ENCODE measurements at places on chromosomes 5 and 9. TPM values are rescaled to one million over a fixed set of nuclear protein-coding genes. Genes with fewer than 3 reads are reported as not detected.

DNA sequence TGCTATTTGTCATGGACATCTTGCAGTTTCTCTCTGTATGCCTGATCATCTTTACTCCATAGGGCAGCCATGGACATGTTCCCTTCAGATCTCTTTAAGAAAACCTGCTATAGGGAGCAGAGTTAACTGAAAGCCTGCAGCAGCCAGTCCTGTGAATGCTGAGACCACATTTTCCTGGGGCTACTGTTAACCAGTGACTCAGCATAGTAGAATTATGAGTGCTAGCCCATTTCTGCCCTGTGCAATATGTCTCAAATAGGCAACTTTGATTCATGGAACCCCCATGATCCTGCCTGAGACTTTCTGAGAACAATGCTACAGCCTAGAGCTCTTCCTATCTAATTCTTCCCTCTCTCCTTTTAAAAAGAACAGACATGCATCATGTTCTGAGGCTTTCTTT lies 624.2 kb downstream of the CHSY3 start:
- DNase-seq, result no peak
- H3K27ac ChIP-seq, result no peak overlapping the region
- no peaks in the 10 kb centered on the region for H3K27me3 ChIP-seq
- H3K36me3 ChIP-seq, result no peaks in the 10 kb centered on the region
- H3K4me1 ChIP-seq, result no peaks in the 10 kb centered on the region
- no peak overlapping the region for H3K4me3 ChIP-seq

- H3K4me3 ChIP-seq, result no peak overlapping the region
- no peak overlapping the region for H3K27ac ChIP-seq
- no peaks in the 10 kb centered on the region for H3K27me3 ChIP-seq
- DNase-seq, result no peak
- no peaks in the 10 kb centered on the region for H3K4me1 ChIP-seq
These were observed 75.1 kb upstream of the RGMB start for GRCh38 chr5:98698359-98698758.

The MLANA gene
- not detected for total RNA-seq

DNA sequence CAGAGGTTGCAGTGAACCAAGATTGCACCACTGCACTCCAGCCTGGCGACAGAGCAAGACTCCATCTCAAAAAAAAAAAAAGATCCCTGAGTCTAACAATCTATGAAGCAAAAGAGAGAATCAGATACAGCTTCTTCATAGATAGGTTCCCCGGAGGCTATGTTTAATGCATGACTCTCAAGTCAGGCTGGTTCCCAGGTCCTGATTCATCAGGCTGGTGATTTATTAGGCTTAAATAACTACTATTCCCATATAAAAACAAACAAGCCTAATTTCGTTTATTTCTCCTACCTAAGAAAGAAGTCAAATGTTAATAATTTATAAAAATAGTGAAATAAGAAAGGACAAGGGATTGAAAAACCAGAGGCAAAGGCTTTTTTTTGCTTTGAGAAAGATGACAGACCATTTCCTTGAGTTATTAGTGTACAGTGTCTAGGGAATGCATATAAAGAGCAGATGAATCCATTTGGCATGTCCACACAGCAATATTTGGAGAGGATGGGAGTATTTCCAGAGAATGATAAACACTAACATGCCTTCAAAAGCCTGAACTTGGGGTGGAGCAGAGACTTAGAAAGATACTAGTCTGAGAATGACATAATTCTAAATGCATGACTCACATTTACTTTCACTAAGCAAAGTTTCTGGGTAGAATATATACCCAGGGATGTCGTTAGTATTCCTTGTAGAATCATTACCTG lies 115.3 kb downstream of the NREP start:
- no peak for DNase-seq
- no peaks in the 10 kb centered on the region for H3K27me3 ChIP-seq
- H3K27ac ChIP-seq, result no peak overlapping the region
- no peaks in the 10 kb centered on the region for H3K4me1 ChIP-seq

- no peaks in the 10 kb centered on the region for H3K4me1 ChIP-seq
- H3K27ac ChIP-seq, result no peak overlapping the region
- no peak for DNase-seq
- H3K4me3 ChIP-seq, result no peak overlapping the region
- no peaks in the 10 kb centered on the region for H3K36me3 ChIP-seq
- no peaks in the 10 kb centered on the region for H3K27me3 ChIP-seq
These were observed 181.1 kb upstream of the MEF2C start for GRCh38 chr5:89064054-89064453.

GRCh38 chr5:112004867-112005622 lies 248.1 kb upstream of the NREP start:
- no peak overlapping the region for H3K4me3 ChIP-seq
- no peaks in the 10 kb centered on the region for H3K27me3 ChIP-seq
- no peaks in the 10 kb centered on the region for H3K4me1 ChIP-seq
- DNase-seq, result no peak
- no peaks in the 10 kb centered on the region for H3K36me3 ChIP-seq

- H3K27ac ChIP-seq, result no peak overlapping the region
- H3K4me1 ChIP-seq, result no peaks in the 10 kb centered on the region
- no peak overlapping the region for H3K4me3 ChIP-seq
These were observed 122.3 kb downstream of the SEMA5A start for GRCh38 chr5:9423571-9423970.

DNA sequence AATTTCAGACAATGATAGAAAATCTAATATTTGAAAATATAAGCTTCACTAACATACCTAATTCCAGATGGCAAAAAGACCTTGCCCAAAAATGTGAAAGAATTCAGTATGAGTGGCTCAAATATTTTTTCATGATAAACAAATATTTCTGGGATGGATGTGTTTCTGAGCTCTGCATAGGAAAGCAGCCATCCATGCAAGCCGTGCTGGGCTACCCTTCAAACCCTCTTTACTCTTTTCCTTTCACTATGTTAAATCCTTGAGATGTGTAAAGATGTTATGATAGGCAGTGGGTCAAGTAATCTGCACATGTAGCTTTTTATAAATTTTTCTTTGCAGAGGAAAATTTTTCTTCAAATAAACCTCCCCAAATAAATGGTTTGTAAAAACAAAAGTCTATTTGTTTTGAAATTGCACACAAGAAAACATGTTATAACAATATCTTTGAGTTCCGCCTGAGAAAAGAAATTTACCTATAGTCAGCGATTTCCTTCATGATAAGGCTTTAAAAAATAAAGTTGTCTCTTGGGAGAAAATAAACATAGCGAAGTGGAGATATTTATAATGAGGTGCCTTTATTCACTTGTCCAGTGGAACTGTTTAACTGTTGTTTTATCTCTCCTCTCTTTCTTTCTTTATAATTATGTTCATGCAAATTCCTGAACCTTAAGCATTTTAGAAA lies 154.3 kb upstream of the PITX1 start:
- H3K27ac ChIP-seq, result no peak overlapping the region
- no peak overlapping the region for H3K4me3 ChIP-seq
- no peaks in the 10 kb centered on the region for H3K27me3 ChIP-seq
- no peaks in the 10 kb centered on the region for H3K36me3 ChIP-seq

DNA sequence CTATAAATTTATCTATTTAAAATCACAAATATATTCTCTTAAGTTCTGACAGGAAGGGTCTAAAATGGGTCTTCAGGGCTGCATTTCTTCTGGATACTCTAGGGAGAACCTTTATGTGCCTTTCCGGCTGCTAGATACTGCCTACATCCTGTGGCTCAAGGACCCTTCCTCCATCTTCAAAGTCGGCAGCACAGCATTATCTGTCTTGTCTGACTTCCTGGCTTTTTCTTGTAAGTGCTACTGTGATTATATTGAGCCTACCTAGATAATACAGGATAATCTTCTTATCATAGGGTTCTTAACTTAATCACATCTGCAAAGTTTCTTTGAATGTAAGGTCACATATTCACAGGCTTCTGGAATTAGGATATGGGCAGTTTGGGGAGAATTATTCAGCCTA lies 943.8 kb upstream of the TYRP1 start:
- no peak overlapping the region for H3K4me3 ChIP-seq
- no peaks in the 10 kb centered on the region for H3K4me1 ChIP-seq
- DNase-seq, result no peak
- H3K36me3 ChIP-seq, result no peaks in the 10 kb centered on the region

- no peak overlapping the region for H3K27ac ChIP-seq
- no peak overlapping the region for H3K4me3 ChIP-seq
- H3K36me3 ChIP-seq, result no peaks in the 10 kb centered on the region
- H3K27me3 ChIP-seq, result no peaks in the 10 kb centered on the region
- H3K4me1 ChIP-seq, result no peaks in the 10 kb centered on the region
- DNase-seq, result no peak
These were observed 10.4 kb downstream of the RAI14 start for GRCh38 chr5:34666392-34667080.

The PCDHA1 gene
- total RNA-seq, result not detected

The GPR21 gene
- total RNA-seq, result 7.2 TPM

The FYB1 gene
- total RNA-seq, result 1.8 TPM

GRCh38 chr5:5044247-5044840 lies 95.8 kb upstream of the ADAMTS16 start:
- H3K27me3 ChIP-seq, result no peaks in the 10 kb centered on the region
- no peaks in the 10 kb centered on the region for H3K4me1 ChIP-seq
- no peak overlapping the region for H3K27ac ChIP-seq
- no peak for DNase-seq
- H3K36me3 ChIP-seq, result no peaks in the 10 kb centered on the region

DNA sequence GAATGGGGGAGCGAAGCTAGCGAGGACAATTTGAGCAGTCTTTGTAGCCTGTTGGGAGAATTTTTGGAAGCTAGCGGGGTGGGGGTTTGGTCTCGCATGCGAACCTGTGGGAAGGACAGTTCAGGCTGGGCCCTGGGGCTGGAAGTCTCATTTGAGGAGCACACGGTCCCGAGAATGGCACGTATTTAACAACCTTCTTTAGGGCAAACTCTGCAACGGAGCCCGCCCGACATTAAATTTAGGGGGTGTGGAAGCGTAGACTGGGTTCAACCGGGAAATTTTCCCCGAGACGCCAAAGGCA lies 35.2 kb upstream of the NFIB start:
- H3K36me3 ChIP-seq, result no peaks in the 10 kb centered on the region
- H3K4me3 ChIP-seq, result peak overlapping the region; percentile 28
- no peaks in the 10 kb centered on the region for H3K4me1 ChIP-seq
- peaks cover 3% of the 10 kb centered on the region for H3K27me3 ChIP-seq

The GABBR2 gene
- total RNA-seq, result not detected

- no peaks in the 10 kb centered on the region for H3K27me3 ChIP-seq
- peak within 1 kb of the TSS; percentile 99 for H3K27ac ChIP-seq
- peak within 1 kb of the TSS; percentile 95 for H3K4me3 ChIP-seq
- H3K4me1 ChIP-seq, result peaks cover 12% of the 10 kb centered on the region
These were observed at the start of gene REEP5 for GRCh38 chr5:112921833-112922817. Gene REEP5, minus strand, starts transcription at chr5:112922227. Its CDS starts 37 bp downstream, at chr5:112922190.

DNA sequence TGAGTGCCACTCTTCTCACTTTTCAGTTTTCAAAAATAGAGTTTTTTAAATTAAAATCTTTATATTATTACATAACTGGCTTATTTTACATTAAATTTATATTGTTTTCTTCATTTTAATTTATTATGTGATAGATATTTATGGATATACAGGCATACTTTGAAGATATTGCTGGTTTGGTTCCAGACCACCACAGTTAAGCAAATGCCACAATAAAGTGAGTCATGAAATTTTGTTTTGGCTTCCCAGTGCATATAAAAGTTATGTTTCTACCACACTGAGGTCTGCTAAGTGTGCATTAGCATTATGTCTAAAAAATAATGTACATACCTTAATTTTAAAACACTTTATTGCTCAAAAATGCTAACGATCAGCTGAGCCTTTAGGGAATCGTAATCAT lies 47.4 kb downstream of the NDUFS4 start:
- H3K4me1 ChIP-seq, result no peaks in the 10 kb centered on the region
- no peaks in the 10 kb centered on the region for H3K27me3 ChIP-seq
- no peak for DNase-seq
- H3K4me3 ChIP-seq, result no peak overlapping the region
- H3K36me3 ChIP-seq, result no peaks in the 10 kb centered on the region

DNA sequence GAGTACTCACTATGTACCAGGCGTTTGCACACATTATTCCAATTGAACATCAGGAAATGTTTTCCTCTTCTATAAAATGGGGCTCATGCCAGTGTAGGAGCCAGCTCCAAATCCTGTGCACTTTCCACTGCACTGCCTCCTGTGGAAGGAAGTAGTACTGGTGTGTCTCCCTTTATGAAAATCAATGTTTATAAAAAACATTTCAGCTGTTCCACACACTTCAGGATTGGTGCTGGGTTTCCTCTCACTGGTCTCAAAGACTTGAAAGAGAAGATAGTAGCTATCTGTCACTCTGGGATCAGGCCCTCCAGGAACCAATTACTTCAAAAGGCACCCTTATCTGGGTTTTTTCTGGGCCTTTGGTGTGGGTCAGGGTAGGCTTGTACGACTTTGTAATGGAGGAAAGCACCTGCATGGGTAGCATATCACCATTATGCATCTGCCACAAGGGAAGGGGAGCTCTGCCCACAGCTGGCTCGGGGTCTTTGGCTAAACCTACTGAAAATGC lies 32.5 kb downstream of the RAB14 start:
- H3K4me1 ChIP-seq, result no peaks in the 10 kb centered on the region
- H3K4me3 ChIP-seq, result no peak overlapping the region
- H3K27ac ChIP-seq, result no peak overlapping the region
- H3K27me3 ChIP-seq, result no peaks in the 10 kb centered on the region

DNA sequence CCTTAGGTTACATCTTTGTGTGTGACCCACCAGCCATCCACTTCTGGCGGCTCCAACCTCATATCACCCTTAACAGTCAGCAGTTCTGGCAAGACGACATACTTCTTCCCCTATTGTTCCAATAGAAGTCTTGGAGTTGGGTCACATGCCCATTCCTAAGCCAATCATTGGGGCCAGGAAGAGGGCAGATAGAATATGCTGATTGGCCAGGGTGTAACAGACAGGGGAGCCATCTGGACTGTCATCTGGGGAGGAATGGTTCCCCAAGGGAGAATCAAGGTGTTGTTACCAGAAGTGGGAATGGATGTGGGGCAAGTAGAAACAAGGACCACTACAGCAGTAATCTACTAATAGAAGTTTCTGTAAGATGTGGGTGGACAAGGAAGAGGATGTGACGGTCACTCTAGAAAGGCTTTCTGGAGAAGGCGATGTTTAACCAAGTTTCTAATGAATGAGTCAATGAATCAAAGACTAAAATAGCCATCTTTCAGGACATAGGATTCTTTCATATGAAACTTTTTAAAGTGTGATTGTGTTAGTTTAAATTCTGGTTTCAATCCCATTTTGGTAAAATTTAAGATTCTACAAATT lies 200.4 kb downstream of the ARHGAP26 start:
- H3K4me1 ChIP-seq, result no peaks in the 10 kb centered on the region
- H3K27ac ChIP-seq, result no peak overlapping the region
- H3K27me3 ChIP-seq, result no peaks in the 10 kb centered on the region
- no peak for DNase-seq
